Spleen (tissue), 13 donors: ENCODE measurements at places on chromosomes 2 and 18. TPM values are rescaled to one million over a fixed set of nuclear protein-coding genes. Genes with fewer than 3 reads are reported as not detected.

GRCh38 chr2:116269040-116269439 is 1545.5 kb upstream of the DDX18 start:
- no peak for DNase-seq
- H3K27me3 ChIP-seq: no peaks in the 10 kb centered on the region
- no peaks in the 10 kb centered on the region for H3K4me1 ChIP-seq
- no peaks in the 10 kb centered on the region for H3K36me3 ChIP-seq
- no peak overlapping the region for H3K27ac ChIP-seq

Gene ASXL3
- 3.5 TPM for total RNA-seq

GRCh38 chr2:8543060-8543382 is 138.8 kb upstream of the ID2 start:
- peaks cover 57% of the 10 kb centered on the region for H3K4me1 ChIP-seq
- H3K27me3 ChIP-seq: peaks cover 4% of the 10 kb centered on the region
- H3K27ac ChIP-seq: peak overlapping the region; percentile 84

Gene DSEL
- total RNA-seq: 6.4 TPM

DNA sequence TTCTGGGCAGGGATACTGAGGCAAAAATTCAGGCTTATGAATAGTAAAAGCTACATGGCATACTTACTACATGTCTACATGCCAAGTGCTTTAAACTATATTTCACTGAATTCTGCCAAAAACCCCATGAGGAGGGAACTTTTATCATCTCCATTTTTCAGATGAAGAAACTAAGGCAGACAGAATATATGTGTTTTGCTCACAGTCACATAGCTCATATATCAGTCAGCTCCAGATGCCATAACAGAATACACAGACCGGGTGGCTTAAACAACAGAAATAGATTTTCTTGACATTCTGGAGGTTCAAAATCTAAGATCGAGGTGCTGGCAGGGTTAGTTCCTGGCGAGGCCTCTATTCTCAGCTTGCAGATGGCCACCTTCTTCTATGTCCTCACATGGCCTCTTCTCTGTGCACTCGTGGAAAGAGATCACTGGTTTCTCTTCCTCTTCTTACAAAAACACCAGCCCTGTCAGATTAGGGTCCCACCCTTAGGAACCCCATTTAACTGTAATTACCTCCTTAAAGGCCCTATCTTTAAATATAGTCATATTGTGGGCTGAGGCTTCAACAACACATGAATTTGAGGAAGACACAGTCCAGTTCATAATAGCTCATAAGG is 27.1 kb upstream of the CREB1 start:
- H3K4me1 ChIP-seq: peaks cover 57% of the 10 kb centered on the region
- peak overlapping the region; percentile 79 for H3K27ac ChIP-seq
- H3K36me3 ChIP-seq: no peaks in the 10 kb centered on the region
- DNase-seq: no peak
- H3K27me3 ChIP-seq: no peaks in the 10 kb centered on the region
- H3K4me3 ChIP-seq: no peak overlapping the region

Gene C2orf81
- 2.8 TPM for total RNA-seq

Gene THSD7B
- total RNA-seq: not detected

DNA sequence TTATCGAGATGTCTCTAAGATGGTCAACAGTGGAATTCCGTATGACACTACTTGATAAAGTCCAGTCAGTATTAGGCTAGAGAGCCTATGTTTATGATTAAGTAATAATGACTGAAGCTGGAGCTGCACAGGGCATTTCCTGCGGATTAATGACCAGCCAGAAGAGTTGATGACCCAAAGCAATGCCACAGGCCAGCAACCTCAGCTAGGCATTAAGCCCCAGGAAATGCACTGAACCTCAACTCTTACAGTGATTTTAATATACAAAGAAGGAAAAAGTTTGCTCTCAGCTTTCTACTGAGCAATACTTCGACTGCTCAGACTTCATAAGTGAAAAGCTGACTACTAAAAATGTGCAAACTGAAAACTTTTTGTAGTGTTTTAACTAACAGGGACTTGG is 3.9 kb downstream of the KCTD1 start:
- H3K4me3 ChIP-seq: no peak overlapping the region
- H3K27me3 ChIP-seq: peaks cover 7% of the 10 kb centered on the region
- DNase-seq: no peak
- H3K36me3 ChIP-seq: no peaks in the 10 kb centered on the region
- peaks cover 2% of the 10 kb centered on the region for H3K4me1 ChIP-seq

Gene ANKRD30BL
- not detected for total RNA-seq

Gene DSG4
- total RNA-seq: not detected
